ENCODE measurements at places on chromosomes 3 and 15.

GRCh38 chr3:60990442-60990730, 260.9 kb downstream of the FHIT start:
- DNase-seq, result no peak

DNA sequence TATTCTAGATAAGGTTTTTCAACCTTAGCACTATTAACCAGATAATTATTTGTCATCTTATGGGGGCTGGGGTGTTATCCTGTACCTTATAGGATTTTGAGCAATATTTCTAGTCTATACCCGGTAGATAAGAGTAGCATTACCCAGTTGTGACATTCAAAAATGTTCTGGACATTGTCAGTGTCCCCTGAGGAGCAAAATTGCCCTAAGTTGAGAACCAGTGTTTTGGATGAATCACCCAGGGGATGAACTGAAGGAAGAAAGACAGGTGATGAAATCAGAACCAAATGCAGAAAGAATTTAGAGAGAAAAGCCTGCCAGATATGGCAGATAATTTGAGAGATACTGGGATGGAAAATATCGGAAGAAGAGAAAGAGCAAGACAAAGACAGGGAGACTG, 58.2 kb downstream of the KCNH8 start:
- no peak for DNase-seq

- DNase-seq, result no peak
These were observed 28.8 kb downstream of the MECOM start for GRCh38 chr3:169634618-169635236.

- no peak for DNase-seq
These were observed 545.5 kb upstream of the MDFIC2 start for GRCh38 chr3:70857916-70858315.

DNA sequence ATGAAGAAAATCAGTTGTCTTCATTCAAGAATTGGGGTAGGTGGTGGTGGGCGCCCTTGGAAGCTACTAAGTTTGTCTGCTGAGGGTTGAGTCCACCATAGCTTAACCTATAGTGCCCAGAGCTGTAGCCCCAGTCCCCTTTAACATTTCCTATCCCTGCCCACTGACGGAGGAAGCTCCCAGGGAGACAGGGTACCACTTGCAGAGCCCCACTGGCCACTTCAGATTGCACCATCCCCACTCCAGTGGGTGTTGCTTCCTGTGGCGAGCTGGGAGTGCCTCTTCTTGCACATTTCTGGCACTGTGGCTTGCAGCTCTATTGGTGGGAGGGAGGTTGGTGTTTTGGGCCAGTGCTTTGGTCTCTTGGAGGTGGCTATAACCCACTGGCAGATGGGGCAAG, 2.7 kb downstream of the PXYLP1 start:
- no peak for DNase-seq

All from SIG-M5 (cell line).